ENCODE measurements at places on chromosomes 3 and 15.

- peak; percentile 56 for DNase-seq
Observed at GRCh38 chr3:172065967-172066762, 26.8 kb downstream of the FNDC3B start.

DNA sequence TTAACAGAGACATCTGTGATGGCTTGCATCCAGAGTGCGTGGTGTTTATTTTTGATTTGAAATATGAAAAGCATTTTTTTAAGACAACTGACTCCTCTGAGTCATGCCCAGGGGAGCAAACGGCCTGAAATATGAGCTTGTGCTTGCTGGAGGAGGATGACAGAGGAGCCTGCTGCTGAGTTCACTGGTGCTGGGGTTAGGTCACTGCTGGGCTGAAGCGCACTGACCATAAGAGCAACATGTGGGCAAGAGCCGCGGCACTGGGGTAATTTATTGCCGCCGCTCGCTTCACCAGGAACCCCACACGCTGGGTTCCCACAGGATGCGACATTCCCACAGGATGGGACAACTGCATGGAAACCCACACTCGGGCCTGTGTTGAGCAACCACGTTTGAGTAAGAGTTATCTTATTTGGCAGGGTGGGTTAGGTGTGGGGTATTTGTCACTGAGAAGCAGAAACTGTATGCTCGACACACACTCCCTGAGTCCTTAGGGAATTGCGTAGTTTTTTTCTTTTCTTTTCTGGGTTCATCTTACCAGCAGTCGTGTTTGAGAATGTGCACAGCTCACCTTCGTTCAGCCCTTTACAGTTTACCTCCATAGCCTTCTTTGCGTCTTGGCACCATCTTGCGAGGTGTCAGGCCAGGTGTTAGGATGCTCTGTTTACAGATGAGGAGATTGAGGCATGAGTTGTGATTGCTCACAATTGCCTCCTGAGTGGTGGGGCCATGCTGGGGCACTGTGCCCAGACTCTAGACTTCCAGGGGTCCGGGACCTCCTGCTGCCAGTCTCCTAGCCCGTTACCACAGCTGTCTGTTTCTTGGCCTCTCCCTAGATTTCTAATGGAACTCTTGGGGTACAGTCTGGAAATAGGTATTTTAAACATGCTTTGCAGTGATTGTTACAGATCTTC, 60.4 kb downstream of the SMAD3 start:
- peak; percentile 60 for DNase-seq

DNA sequence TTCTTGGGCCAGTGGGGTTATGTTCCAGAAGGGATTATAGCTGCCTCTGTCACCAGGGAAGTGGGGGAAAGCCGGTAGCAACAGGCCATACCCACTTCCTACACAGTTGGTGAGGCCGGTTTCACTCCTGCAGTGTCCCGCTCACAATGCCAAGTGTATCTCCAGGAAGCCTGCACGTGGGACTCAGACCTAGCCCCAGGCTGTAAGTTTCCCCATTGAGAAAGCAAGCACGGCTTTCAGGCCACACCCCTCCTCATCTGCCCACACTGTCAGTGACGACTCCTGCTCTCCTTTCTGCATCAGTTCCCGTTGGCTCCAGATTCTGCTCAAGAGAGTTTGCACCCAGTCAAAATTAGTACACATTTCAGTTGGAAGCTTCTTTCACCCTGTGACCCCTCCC, 51.6 kb upstream of the CPOX start:
- peak; percentile 86 for DNase-seq

- peak; percentile 87 for DNase-seq
Observed at GRCh38 chr15:51589881-51590568, 32.5 kb downstream of the DMXL2 start.

DNA sequence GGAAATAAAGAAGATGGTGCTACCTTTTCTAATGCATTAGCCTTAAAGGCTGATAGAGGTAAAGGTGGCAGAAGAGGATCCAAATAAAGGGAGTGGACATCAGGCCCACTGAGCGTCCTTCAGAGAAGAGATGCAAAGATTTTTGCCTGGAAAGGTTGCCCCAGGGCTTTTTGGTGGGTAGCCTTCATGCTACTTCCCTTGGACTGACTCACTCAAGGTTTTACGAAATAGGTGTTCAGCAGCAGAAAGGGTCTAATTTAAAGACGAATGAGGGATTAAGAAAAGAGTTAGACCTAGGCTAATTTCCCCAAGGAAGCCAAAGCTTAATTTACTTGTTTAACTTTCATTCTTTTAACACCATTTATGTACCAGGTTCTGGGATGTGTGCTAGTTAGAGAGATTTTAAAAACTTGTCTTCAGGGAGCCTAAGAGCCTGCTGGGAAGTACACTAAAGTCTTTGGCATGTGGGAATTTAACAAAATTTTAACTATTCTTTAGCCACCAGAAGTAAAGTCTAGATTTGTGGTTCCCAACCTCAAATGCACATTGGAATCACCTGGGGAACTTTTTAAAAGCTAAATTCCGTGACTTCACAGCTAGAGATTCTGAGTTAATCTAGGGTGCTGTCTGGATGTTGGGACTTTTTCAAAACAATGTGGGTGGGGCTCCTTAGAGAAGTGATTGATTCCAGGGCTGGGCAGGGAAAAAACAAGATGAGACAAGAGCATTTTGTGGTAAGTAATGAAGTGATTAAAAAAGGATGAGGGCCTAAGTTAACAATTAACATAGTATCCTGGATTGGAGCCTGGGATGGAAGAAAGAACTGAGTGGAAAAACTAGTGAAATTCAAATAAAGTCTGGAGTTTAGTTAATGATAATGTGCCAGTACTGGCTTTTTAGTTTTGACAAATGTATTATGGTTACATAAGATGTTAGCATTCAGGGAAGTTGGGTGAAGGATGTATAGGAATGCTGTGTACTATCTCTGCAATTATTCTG, 3.4 kb downstream of the IL20RB start:
- no peak for DNase-seq

GRCh38 chr3:127399154-127399553, 111.3 kb upstream of the PRR20G start:
- DNase-seq = no peak

GRCh38 chr15:78092261-78093041, at the start of gene SH2D7:
SH2D7 (plus strand) TSS chr15:78092561; CDS start chr15:78092585, 24 bp downstream.
- no peak for DNase-seq

GRCh38 chr3:155941354-155941753, 70.9 kb downstream of the GMPS start:
- peak; percentile 66 for DNase-seq

GRCh38 chr3:186024210-186024609, 84.7 kb downstream of the ETV5 start:
- no peak for DNase-seq

- DNase-seq = no peak
Observed at GRCh38 chr15:94602754-94603470, 371.6 kb downstream of the MCTP2 start.

- DNase-seq = peak; percentile 71
Observed at GRCh38 chr3:169863458-169863899, 6.3 kb downstream of the LRRC31 start.

GRCh38 chr3:157626817-157627216, 123.6 kb upstream of the VEPH1 start:
- no peak for DNase-seq

DNA sequence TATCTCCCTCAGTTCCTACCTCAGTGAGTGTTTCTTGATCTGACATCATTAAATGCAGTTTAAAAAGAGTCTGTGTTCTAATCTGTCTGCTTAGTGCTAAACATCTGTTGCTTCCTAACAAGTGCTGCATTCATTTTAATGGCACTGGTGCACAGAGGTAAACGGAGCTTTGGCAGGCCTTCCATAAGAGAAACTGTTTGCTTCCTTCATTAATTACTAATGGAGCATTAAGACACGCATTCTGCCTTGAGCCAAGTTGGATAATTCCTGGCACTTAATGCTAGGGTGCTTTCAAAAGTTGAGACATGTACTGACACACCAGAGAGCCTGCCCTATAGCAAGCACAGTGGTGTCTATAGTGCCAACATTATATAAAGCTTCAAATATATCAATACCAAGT, 34.7 kb downstream of the SCG5 start:
- DNase-seq = no peak

DNA sequence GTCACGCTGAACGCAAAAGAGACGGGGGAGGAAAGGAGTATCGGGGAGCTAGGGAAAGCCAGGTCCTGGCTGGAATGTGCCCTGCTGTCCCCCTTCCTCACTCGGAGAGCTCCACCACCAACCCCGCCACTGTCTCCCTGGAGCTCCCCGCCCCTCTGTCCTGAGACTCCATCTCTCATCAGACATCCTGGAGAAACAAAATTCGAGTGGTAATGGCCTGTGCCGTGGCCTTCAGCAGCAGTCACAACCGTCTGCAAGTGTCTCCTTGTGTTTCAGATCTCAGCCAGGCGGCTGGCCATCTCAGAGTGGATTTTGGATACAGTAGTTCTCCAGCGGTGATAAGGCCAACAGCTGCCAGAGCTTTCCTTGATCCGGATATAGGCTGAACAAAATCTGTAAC, 76.9 kb downstream of the OCA2 start:
- DNase-seq = no peak

DNA sequence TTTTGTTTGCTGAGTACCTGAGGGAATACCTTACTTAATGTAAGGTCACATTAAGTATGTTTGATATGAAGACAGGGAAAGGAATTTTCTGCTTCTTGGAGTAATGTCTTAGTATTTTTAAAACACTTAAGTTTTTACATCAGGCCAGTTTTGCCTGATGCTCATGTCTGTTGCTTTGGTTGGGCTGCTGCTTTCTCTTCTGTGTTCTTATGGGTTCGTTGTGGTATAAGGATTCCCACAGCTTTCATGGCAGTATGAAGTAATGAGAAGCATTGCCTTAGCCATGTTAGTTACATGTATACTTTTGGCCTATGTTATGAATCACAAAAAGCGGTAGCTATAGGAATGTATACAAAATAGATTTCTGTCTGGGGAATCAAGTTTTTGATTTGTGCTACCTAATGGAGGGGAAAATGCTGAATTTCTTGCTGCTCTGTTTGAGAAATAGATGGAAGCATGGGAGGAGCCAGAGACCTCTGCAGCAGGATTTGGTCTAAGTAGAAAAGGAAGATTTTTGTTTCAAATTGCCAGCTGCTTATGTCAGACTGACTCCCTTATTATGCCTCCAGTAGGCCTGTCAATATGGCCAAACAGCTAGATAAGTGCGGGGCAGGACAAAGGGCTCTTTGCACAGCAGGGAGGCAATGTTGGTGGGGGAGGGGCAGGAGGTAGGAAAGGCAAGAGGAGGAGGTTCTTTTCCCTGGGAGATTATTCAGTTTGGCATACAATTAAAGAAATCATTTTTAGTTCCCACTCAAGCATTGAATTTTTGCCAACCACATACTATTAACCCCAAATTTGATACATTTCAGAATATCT, 5.2 kb downstream of the SETD5 start:
- DNase-seq = peak; percentile 41

DNA sequence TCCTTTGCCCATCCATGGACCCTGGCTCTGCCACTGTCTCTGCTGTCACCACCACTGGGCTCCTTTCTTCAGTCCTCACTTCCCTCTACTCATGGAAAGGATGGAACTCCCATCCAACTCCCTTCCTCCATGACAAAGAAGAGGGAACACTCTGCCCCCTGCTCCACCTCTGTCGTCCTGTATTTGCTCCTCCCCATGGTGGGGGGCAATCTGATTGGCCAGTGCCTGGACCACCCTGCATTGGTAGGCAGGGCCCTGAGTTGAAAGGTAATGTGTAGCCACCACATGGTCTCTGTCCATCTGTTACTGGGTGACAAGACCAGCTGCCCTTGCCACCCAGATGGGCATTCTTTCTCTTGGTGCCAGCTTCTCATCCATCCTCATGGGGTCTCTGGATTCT, 20.7 kb upstream of the HEG1 start:
- no peak for DNase-seq

DNA sequence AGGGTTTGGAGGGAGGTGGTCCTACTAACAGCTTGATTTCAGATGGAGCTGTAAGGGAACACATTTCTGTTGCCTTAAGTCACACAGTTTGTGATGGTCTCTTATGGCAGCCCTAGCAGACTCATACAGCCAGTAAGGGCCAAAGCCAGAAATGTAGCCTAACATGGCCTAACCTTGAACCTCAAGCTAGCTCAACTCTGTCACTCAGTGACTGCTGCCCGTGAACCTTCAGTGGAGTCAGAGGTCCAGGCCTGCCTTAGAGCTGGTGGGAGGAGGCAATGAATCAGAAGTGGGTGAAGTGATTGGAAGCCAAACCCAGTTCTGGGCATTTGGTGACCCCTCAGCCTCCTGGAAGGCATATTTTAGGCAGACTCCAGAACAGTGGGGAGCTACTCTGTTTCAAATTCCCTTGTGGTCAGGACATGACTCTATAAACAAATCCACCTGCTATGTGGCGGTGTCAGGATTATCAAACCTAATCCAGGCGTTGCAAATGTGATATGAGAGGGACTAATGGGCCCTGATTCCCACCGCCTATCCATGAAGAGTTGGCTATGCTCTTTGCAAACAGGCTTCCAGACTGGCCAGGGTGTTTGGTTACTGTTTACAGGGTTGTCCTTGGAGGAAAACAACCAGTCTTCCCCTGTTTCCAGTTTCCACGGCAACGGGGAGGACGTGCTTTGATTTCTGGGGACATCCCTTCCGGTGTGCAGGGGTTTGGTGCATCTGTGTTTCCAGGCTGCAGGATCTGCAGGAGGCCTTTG, 105.9 kb upstream of the AGBL1 start:
- no peak for DNase-seq

- DNase-seq = no peak
Observed at GRCh38 chr15:29050870-29051269, 165.1 kb downstream of the APBA2 start.

DNA sequence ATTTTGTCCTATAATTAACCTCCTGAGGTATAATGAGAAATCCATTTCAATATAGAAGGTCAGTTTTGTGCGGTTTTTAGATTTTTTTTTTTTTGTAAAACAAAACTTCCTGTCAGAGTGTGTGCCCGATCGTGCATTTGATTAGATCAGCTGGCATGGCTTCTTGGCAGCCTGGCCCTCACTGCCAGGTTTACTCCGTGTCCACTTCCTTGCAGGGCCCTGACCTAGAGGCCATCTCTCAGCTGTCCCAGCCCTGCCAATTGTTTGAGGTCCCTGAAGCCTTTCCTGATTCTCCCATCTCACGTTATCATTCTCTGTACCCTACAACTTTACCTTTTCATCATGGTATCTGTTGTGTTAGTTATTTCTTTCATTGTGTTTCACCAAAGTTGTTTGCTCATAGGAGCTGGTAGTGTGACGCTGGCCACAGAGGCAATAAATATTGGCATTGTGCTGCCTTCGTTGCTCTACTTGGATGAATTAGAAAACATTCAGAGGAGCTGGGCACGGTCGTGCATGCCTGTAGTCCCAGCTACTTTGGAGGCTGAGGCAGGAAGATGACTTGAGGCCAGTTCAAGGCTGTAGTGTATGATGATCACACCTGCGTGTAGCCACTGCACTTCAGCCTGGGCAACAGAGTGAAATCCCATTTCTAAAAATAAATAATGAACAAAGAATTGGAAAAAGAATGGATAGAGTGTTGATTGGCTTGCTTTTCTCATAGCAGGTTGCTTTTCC, 202.0 kb downstream of the GHSR start:
- DNase-seq = no peak

DNA sequence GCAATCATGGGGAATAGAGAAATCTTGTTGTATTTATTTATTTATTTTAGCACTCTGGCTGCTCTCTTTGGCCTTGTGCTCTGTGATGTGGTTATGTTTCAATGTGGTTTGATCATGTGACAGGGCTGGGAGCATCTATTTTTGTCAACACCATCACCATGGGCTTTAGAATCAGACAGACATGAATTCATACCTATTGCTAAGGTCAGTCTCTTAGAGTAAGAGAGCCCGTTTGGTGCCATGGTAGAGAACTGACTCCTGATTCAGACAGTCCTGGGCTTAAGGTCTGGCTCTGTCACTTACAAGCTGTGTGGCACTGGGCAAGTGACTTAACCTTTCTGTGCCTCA, 157.0 kb downstream of the RYR3 start:
- DNase-seq = no peak

- DNase-seq = no peak
Observed at GRCh38 chr15:63059075-63059474, 16.5 kb downstream of the TPM1 start.

- DNase-seq = no peak
Observed at GRCh38 chr3:148068466-148068865, 629.2 kb upstream of the AGTR1 start.

Data from MV-4-11 (cell line).